HFFc6 (cell line): ENCODE measurements at places on chromosomes 5 and 9.

GRCh38 chr9:128917151-128917849 lies 3.5 kb upstream of the PHYHD1 start:
- DNase-seq, result peak; percentile 60

DNA sequence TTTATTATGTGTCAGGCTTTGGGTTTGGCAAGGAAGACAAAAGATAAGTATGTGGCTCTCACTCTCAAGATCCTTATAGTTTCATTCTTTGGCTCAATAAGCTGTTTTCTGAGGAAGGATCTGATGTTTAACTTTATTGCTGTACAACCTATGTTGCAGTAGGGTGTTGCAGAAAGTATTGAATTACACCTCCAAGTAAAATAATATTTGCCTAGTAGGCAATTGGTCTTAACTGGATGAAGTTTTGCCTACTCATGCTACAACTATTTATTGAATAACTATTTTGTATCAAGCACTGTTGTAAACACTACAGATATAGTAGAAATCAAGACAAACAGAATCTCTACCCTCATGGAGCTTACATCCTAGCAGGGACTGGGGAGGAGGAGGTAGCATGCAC lies 169.7 kb downstream of the TAF11L14 start:
- no peak for DNase-seq

DNA sequence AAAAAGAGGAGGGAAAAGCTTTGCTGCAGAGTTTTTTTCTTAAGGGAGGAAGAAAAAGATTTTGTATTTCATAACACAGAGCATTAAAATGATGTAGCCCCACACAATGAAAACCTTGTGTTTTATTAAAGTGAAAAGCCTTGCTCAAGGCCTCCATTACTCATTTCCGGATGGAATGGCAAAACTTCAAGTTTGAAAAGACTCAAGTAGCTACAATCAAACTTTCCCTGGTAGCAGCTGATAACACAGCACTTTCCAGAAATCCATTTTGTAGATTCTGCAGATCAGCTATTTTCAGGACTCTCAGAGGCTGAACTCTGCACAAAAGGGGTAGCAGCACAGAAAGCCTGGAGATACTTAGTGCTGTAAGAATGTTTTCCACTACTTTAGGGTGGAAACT lies 374.8 kb downstream of the NFIB start:
- peak; percentile 55 for DNase-seq

- peak; percentile 11 for DNase-seq
Observed at GRCh38 chr9:69549310-69550202, 122.6 kb downstream of the APBA1 start.

DNA sequence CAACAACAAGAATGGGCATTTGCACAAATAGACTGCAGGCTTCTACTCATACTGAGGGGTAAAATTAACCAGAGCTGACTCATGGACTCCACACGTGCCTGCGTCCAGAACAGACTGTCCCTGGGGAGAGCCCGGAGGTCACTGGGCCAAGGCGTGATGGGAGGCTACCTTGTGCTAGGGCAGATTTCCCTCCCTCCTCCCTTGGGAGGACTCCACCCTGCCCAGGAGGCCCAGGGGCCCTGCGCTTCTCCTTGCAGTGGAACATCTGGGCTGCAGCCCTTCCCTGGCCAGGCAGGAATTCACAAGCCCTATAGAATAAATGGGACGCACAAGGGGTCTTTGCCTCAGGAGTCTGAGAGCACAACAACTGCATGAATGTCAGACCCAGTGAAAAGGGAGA lies 35.6 kb downstream of the IRX2 start:
- no peak for DNase-seq

GRCh38 chr5:1488882-1489680 lies 34.7 kb downstream of the LPCAT1 start:
- DNase-seq, result peak; percentile 80

DNA sequence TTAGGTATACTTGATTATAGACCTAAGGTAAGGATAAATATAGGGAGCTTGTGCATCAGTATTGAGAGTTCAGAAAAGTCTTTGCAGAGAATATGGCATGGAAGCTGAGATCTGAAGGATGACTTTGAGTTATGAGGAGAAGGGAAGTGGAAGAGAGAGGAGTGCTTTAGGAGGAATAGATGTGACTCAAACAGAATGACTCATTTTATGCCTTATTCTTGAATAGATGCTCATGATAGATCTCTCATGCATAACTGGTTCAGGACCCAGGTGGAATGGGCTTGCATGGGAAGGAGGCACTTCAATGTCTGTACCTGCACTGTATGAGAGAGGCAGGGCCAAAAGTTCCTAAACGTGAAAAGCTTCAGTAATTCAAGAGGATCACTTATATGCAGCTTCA lies 103.3 kb downstream of the CWC27 start:
- peak; percentile 23 for DNase-seq

GRCh38 chr5:38598994-38599617 lies 42.7 kb upstream of the LIFR start:
- DNase-seq, result peak; percentile 70

GRCh38 chr5:147547730-147548129 lies 37.9 kb upstream of the DPYSL3 start:
- no peak for DNase-seq

DNA sequence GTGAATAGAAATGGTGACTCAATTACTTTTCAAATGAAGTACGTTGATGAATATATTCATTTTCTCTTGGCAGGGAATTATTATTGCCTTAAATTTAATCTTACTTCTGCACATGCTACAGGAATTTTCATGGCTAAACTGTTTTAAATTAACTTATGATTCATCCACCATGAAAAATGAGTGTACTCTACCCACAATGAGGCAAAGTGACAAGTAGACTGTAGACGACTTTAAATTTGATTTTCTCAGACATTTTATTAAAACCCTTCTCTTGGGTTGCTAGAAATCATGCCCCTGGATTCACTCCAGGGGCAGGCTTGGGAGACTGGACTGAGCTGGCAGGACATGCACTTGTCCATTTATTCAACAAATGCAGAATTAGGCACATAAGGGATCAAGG lies 23.5 kb upstream of the ERAP2 start:
- peak; percentile 19 for DNase-seq

DNA sequence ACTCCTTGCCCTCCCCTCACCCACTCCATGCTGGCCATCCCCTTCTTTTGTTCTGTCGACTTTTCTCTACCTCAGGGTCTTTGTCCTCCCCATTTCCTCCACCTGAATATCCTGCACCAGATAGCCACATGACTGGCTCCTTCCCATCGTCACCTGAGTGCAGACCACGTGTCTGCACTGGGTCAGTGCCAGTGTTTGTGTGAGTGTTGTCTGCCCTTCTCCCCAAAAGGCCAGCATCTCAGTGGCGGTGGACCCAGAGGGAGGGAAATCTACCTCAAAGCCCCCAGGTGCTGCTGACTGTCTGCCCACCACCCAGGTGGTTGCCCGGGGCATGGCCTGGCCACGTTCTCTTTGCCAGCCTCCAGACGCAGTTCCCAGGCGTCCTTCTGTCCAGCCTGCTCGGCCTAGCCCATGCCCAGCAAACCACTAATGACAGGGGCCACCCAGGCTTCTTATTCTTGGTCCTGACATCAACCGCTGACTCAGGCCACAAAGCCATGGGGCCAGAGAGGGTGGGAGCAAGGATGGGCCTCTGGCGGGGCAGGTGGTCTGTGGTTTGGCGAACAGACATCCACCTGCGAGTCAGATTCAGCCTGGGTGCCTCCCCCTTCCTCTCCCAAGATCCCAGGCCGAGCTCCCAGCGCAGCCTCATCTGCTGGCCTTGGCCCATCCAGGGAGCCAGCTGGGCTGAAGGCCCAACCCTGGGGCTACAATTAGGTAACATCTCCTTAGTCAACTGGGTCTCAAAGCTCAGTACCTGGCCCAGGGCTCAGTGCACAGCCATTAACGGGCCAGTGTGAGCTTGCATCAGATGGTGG lies 5.5 kb upstream of the NINJ1 start:
- no peak for DNase-seq

- DNase-seq, result no peak
Observed at GRCh38 chr9:115142517-115143270, 24.7 kb upstream of the TNC start.

DNA sequence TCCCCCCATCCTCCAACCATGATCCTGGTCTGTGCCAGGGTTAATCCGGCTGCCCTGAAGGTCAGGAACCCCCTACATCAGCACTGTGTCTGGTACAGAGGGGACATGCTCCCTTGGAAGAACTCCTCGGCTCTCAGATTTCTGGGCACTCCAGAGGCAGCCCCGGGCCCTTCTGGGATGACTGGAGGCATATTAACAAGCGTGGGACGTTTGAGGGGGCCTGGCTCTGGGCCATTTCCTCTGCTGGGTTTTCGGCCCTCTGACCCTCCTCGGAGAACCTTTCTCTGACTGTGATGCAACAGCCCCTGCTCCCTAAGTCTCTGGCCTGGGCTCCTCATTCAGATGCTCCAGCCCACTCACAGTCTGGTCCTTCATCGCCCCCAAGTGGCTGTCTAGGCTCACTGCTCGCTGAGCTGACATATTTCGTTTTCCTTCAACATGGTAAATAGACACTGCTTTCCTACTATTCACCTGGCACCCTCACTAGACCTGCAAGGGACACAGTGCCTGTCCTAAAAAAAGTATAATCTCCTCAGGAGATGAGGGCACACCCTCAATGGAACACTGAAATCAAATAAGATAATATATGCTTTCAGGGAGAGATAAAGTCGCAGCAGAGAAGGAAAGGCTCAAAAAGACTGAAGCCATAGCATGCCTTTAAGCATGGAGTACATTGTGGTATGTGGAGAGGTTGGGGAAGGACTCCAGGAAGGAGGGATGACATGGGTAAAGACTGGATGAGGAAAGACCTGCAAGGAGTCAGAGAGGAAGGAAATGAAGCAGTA lies 404.7 kb upstream of the TRPC7 start:
- DNase-seq, result peak; percentile 61

DNA sequence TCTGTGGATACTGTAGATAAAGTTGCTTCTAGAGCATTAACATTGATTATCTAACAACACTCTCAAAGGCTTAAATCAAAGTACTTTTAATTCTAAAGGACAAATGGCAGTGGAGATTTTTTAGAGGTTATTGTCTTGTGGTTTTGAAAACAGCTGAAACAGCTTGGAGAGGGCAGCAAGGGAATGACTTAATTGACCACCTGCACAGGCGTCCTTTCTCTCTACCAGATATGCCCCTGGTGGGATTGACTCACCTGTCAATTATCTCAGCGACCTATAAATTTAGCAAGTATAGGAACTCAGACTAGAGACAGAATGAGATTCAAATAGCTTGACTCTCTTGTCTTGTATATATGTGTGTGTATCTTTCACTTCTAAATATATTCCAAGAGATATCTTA lies 13.5 kb downstream of the ARL14EPL start:
- no peak for DNase-seq

DNA sequence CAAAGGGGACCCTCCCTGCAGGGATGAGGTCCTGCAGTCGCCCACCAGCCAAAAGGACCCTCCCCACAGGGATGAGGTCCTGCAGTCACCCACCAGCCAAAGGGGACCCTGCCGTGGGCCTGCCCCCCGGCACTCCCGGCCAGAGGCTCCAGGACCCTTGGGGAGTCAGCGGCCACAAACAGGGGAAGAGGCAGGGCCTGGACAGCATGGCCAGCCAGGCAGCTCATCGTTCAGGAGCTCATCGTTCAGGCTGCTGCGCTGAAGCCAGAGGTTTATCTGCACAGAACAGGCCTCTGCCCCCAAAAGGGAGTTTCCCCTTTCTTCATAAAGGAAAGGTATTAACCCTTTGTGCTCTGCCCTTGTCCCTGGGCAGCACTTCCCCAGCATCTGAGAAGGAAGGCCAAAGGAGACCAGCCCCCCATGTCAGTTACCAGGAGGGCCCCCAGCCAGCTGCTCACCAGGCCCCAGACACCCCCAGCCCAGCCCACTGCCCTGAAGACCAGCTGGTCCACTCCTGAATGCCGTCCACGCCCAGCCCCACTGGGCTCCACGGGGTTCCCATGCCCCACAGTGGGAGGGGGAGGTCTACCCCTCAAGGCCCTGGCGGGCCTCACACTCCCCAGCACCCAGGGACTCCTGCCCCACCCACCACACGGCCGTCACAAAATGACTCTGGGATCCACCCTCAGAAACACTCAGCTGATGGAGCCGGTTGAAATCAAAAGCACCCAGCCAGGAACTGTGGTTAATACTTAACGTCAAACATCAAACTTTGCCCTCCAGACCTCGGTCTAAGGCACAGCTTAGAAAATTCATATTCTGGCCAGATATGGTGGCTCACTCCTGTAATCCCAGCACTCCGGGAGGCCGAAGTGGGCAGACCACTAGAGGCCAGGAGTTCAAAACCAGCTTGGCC lies 6.3 kb downstream of the SLC12A7 start:
- DNase-seq, result no peak

DNA sequence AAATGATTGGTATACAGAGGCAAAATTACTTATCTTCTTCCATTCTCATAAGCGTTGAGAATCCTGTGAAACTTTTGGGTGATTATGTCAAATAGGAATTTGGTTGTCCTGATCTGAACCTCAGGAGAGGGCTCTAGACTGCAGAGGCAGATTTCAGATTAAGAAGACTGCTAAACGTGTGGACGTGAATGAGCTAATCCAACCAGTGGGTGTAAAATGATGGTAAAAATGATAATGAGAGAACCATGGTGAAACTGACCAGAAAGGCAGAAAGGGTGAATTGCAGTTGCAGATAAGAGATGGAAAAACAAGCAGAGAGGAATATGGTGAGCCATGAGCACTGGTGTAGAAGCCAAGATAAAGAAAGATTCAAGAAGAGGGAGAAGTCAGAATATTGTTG lies 1200.2 kb upstream of the CDH6 start:
- no peak for DNase-seq

GRCh38 chr5:29001666-29002065 lies 1963.3 kb upstream of the CDH9 start:
- DNase-seq, result no peak

DNA sequence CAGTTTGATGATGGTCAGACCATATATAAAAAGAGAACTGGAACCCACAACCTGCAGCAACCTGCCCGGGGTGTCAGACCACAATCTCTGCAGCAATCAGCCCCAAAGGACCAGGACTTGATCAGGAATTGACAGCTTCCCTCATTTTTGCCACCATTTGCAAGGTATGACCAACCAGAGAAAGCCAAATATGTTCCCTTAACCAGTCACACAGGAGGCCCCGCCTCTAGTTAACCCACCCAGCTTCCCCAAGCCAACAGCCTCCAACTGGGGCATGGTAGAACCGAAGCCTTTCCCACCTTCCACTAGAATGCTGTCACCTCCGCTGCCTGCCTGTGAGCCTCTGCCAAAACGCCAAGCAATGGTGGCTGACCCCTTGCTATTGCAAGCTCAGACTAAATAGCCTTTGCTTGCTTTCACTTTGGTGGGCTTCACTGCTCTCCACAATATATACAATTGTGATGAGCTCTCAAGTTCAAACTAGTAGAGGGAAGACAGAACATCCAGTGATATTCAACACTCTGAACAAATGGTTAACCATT lies 86.3 kb downstream of the AK8 start:
- DNase-seq, result no peak

DNA sequence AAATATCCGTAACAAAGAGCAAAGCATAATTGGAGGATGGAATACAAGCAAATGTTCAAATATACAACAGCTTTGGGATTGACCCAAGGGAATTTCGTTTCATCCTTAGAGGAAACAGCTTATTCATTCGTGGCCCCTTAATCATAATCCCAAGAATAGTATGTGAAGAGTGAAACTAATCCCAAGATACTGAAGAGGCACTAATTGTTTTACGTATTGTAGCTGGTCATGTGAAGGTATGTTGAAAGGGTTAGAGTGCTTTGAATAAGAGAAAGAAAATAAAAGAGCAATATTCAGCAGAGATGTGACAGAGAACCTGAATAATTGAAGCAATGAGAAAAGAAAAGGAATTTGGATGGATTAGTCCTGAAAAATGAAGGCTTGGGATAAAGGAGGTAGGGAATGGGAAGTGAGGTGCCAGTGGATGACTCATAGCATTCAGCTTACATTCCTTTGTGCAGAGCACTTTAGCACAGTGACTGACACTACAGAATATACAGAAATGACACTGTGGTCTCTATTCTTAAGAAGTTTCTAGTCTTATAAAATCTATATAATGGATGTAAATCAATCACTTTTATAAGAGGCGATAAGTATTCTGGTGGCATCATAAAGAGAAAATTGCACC lies 221.9 kb downstream of the TLR4 start:
- DNase-seq, result no peak
